ENCODE measurements at places on chromosomes 2 and 18.

DNA sequence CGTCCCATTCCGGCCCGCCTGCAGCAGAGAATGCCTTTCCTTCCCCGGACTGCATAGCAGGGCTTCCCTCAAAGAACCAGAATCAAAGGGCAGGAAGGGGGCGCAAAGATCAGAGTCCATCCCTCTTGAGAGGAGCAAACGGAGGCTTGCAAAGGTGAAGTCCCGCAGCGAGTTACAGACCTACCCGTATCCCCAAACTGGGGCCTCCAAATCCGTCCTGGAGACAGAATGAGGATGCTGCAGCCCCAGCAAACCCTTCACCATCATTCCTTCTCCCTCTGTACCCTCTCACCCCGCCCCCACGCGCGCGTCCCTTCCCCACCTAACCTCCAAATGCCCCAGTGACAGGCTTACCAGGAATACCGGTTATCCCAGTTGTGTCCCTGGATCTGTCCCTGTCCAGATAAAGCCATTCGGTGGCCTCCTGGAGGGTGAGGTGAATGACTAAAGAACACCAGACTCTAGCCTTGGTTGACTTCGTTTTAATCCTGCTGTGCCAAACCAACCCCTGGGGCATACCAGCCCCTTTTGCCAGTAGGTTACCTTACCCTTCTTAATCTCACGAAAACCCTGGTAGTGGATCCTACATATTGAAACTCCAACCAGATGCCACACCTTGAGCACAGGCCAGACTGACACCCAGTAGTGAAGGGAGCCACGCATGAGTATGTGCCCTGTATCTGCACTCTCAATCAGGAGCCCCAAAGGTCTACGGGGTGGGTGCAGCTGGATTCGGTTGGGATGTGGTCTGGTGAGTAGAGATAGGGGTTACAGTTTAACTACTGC lies 961 bp upstream of the SLC40A1 start:
- no peak for DNase-seq

DNA sequence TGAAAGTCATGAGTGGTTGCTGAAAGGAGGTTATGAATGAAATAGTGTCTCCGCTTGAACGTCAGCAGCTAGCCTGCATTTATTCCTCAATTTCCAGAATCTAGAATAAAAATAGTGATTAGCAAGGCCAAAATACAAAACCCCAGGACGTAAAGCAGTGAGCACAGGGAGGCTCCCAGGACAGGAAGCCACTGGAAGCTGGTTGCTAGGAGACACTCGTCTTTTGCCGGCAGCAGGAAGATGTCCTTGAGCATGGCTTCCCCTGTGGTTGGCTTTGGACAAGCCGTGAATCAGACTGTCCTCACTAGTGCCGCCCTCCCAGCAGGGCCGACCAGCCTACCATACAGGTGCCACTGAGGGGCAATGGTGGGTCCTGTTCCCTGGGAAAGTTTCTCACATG lies 374.4 kb downstream of the MTX2 start:
- DNase-seq, result peak; percentile 88

GRCh38 chr2:96526101-96526591 lies 10.4 kb upstream of the ARID5A start:
- no peak for DNase-seq

DNA sequence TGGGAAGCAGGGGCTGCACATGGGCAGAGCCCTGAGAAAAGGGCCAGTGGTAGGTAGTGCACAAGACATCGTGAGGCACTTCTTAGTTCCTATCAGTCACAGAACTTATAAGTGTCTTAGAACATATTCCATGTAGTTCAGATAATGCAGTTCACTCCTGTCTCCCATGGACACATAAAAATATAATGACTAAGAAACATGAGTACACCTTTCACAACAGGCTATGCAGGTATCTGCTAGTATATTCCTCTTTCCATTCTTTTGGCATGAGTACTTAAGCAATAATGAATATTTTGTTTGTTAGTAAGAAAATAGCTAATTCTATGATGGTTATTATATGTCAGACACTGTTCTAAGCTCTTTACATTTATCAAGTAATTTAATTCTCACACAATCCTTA lies 808.4 kb downstream of the BCL11A start:
- no peak for DNase-seq

DNA sequence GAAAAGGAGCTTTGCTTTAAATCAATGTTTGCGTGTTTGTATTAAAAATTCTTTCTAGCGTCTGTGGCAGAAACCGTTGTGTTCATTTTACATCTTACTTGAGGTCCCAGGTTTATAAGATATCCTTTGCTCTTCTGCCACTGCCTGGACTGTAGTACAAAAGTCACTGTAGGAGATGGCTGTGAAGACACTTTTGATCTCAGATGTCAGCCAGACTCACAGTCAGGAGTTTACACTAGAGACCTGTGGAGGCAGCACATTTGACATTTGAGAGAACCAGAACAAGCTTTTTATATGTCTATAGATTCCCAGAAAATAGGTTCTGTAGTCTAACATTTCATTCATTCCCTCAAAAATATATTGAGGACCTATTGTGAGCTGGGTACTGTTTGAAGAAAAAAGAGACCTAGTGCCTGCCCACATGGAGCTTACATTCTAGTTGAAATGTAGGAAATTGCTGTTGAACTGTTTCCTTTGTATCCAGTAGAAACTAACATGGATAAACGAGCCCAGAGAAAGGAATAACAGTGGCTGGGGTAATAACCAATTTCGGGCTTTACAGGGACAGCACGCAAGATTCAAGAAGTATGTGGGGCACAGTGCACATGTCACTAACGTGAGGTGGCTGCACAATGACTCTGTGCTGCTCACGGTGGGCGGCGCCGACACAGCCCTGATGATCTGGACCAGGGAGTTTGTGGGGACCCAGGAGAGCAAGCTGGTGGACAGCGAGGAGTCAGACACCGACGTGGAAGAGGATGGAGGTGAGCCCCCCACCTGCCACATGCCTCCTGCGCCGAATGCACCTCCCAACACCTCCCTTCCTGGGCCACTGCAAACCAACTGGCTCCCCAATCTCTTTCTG lies 122.3 kb downstream of the RTN4 start:
- no peak for DNase-seq

- DNase-seq, result peak; percentile 4
Observed at GRCh38 chr18:26579941-26580618, 31.7 kb upstream of the KCTD1 start.

- no peak for DNase-seq
Observed at GRCh38 chr2:180597179-180597578, 383.2 kb upstream of the UBE2E3 start.

DNA sequence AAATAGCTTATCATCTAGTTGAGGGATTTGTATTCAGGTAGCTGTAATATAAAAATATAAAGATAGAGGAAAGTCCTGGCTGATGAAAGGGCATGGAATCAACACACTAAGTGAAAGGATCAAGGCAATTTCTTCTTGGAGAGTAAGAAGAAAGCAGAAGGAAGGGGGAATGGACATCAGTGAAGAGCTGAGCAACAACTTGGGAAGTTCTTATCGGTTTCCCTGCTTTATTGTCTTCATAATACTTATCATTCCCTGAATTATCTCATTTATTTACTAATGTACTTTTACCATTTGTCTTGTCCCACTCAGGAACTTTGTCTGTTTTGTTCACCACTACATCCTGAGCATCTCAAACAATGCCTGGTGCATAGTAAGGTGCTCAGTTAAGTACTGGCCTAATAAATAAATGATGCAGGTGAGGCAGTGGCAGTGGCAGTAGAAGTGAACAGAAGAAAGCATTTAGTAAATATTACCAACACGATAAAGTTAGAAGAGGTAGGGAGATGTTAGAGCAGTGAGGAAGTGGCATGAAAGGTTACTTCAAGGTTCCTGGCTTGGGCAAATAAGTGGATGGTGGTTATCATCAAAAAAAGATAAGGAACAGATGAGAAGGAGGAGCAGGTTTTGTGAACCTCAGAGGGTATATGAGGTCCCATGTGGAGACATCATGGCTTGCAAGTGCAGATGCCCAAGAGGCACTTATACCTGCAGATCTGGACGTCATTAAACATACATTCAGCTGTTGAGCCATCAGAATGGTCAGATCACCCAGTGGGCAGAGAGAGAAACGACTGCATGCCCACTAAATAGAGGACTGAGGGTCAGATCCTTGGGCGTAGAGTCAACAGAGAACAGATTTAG lies 217.8 kb downstream of the TMEM247 start:
- no peak for DNase-seq

DNA sequence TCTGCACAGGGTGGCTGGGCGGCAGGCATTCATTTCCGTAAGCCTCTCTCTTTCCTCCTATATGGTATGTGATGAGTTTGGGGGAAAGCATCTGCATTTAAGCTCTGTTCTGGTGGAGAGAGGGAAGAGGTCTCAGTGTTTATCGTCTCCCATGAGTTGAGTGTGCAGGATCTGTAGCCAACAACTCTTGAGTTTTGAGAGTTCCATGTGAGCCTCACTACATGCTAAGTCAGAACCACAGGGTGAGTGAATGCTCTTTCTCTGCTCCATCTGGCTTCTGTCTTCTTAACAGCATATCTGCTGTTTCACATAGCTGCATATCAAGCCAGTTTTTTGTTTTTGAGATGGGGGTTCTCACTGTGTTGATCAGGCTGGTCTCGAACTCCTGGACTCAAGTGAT lies 22.7 kb downstream of the RAB31 start:
- DNase-seq, result no peak

GRCh38 chr2:147135376-147135775 lies 709.5 kb upstream of the ACVR2A start:
- DNase-seq, result no peak

- peak; percentile 29 for DNase-seq
Observed at GRCh38 chr18:46542545-46542944, 114.5 kb downstream of the LOXHD1 start.

- no peak for DNase-seq
Observed at GRCh38 chr18:46431522-46432171, 225.4 kb downstream of the LOXHD1 start.

Data from dermis blood vessel endothelial cell (primary cell).